ENCODE measurements at places on chromosomes 13 and 19.
A peak's percentile ranks its signal among the peaks of the same experiment; 100 is the strongest.

DNA sequence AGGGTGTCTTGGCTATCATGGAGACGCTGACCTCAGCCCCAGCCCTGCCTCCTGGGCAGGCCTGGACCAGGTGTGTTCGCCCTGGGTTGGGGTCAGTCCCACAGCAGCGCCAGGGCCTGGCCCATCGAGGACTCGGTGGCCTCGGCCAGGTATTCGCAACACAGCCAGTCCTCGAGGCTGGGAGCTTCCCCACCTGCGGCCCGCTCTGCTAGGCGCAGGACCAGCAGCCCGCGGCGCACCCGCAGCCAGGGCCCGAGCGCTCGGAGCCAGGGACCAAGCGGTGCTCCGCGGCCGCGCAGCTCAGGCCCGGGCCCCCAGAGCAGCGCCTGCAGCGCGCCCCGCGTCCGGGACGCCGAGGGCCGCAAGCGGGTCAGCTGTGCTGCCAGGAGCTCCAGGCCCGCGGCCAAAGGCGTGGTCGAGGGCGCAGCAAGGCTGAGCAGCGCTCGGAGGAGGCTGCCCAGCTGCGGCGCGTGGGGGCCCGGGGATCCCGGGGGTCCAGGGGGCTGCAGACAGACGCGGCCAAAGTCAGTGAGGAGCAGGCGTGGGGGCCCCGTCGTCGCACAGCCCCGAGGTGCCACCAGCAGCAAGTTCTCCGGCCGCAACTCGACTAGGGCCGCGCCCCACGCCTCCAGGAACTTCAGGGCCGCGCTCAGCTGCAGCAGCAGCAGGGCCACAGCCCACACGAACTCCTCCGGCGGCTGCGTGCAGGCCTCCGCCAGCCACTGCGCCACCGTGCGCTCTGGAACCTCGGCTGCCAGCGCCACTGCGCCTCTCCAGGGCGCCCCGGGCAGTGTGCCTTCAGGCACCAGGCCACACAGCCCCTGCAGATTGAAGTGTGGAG, 6.2 kb downstream of the PEAK3 start:
- DNase-seq: no peak

- DNase-seq: no peak
Measured at GRCh38 chr19:18992696-18993095, 40.6 kb downstream of the SUGP2 start.

GRCh38 chr19:48588670-48589401, 17.7 kb upstream of the SPACA4 start:
- DNase-seq: peak; percentile 74

DNA sequence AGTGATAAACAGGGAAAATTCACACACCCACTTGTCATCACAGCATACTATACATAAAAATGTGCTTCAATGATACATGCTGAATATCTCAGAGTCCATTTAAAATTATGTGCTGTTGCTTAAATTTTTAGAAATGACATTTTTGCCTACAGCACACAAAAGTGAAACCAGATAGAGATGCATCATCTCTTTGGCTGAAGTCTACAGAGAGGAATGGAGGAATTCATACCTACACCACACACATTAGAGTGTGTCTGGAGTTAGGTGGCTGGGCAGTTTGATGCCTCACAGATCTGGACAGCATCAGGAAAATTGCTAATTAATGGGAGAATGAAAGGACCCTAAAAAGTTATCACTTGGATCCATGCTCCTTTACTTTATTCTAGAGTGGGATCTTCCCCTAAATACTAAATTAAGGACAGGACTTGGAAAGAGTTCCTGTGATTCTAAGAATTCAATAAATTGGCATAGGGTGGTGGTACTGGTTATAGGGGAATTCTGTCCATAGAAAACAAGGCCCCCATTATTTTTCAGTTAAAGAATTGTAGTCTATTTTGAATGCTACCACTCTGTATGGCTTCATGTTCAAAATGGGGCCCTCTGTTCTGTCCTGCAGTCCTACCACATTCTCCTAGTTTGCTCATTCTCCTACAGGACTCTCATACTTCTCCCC, 41.3 kb downstream of the RCBTB2 start:
- DNase-seq: no peak

DNA sequence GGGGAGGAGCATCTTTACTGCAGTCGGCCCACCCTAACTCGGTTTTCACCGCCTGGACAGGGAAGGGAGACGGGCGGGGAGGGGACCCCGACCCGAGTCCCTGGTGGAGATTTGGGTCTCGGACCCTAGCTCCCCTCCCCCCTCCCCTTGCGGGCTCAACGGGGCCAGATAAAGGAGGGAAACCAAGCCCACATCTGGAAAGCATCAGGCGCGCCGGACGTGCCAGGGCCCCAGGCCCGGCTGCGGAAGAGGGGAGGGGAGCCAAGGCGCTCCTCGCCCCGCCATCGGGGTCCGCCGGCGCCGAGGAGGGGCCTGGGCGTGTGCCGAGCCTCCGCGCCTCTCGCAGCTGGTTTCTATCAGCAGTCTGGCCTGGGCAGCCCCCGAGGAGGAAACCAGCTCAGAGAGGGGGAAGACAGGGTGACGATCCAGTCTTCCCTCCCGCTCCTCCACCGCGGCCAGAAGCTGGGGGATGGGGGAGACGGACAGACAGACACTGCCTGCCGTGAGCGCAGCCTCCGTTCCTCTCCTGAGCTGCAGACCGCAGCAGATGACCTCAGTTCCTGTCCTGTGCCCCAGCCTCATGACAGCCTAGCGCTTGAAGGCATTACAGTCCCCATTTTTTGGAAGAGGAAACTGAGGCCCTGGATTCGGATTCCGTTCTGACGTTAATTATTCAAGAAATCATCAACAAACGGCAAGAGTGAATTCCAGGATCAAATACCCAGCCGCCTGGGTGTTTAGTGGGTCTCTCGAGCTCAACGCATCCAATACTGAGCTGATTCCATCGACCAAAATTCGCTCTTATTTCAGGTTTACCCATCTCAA, 3.6 kb upstream of the GNG8 start:
- no peak for DNase-seq

DNA sequence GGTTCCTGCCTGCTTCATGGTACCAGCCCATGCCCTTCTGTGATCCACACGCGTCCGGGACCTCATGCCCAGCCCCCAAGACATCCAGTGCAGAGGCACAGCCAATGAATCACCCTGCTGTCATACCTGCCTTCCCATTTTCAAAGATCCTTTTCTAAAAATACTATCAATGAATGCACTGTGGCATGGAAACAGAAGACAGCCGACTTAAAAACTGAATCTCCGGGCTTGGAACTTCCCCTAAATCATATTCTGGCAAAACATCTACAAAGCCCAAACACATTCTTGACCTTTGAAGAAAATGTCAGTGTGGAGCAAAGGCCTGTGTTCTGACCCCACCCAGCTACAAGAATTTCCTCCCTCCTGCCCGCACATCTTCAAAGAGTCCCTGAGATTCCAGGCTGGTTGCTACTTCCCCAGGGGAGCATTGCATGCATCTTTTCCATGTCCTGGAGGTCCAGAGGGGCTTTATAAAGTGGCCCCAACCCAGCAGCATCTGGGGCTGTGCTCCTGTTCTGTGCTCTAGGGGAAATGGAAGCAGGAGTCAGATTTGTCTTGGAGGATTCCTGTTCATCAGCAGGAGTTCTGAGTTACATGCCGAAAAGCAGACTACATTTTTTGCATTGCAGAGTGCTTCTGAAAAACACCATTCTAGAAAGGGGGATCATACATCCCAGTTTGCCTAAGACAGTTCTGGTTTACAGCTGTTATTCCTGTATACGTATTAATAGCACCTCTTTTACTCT, 135.2 kb downstream of the USP12 start:
- DNase-seq: no peak

DNA sequence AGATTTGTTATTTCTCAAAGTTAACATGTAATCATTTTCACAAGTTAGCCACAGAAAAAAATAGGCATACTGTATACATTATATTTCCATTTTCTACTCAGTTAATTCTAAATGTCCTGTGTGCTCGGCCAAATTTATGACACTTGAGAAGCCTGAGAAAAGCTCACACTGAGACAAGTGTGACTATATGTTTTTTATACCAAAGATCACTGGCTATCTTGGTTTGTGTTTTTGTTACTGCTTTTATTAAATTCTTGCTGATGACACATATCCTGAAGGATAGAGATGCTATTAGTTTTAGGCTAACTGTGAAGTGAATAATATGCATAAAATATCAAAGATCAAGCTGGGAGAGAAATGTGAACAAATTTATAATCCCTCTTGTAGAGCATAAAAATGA, 49.3 kb upstream of the IL17D start:
- DNase-seq: no peak

- DNase-seq: no peak
Measured at GRCh38 chr13:111630406-111630805, 310.0 kb downstream of the TEX29 start.

DNA sequence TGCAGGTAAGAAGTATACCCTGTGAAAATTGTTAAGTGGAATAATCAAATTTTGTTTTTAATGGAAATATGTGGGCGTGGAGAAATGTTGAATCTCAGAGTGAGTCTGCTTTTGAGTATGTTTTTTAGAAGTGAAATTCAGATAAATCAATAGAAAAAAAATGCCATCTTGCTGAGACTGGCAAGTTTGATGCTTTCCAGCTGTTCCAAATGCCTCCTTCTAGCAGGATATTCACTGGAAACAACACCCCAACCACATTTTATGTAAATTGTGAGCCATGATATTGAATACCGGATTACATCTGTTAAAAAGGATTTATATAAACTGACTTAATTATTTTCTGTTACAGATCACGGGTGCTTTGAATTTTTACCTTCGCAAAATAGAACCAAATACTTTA, 115.4 kb downstream of the ITGBL1 start:
- no peak for DNase-seq

- DNase-seq: no peak
Measured at GRCh38 chr19:30898353-30899103, 450.7 kb downstream of the TSHZ3 start.

DNA sequence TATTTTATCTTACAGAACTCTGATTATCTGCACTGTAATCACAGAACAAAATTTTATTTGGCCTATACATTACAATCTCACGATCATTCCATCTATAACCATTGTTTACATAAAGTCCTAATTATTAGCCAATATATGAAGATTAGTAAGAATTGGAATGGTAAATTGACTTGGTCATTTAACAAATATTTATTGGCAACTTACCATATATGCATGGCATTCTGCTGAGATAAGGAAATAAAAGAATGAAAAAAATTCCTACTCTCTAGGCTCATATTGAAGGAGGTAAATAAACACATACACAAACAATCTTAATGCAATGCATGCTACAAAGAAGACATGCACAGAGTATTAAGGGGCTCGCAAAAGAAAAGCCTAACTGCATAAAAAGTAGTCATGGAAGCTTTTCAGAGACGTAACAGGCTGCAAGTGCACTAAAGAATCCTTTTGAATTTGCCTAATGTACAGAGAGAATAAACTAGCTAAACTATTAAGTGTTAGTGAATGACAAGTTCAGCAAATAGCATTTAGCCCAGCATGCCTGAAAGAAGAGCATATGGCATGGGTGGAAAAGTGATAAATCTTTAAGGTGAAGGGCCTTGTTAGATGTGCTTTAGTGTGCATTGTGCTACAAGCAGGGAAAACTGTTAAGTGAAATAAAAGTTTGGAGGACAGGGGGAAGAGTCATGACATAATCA, 1131.1 kb downstream of the PCDH9 start:
- DNase-seq: no peak

DNA sequence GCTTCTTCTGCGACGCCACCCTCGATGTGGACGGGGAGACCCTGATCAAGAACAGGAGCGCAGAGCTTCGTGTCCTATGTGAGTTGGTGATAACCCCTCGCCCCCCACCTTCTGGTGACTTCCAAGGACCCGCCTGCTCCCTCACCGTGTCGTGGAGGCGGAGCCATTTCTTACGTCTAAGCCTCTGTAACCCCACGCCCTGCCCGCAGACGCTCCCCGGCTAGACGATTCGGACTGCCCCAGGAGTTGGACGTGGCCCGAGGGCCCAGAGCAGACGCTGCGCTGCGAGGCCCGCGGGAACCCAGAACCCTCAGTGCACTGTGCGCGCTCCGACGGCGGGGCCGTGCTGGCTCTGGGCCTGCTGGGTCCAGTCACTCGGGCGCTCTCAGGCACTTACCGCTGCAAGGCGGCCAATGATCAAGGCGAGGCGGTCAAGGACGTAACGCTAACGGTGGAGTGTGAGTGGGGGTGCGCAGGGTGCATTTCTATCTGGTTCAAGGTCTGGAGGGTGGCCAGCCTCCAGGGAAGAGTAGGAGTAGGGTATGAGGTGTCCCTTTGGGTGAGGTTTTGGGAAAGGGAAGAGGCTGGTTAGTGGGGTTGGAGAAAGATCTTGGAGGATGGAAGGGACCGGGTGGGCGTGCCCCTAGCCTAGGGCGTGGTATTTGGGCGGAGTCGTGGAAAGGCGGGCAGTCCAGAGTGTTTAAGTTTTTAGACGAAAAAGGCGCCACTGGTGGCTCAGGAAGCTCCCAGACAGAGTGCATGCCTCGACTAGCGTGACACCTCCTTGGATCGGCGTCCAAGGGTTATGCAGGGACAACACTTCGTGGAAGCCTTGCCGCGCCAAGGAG, 3.3 kb downstream of the ICAM5 start:
- no peak for DNase-seq

DNA sequence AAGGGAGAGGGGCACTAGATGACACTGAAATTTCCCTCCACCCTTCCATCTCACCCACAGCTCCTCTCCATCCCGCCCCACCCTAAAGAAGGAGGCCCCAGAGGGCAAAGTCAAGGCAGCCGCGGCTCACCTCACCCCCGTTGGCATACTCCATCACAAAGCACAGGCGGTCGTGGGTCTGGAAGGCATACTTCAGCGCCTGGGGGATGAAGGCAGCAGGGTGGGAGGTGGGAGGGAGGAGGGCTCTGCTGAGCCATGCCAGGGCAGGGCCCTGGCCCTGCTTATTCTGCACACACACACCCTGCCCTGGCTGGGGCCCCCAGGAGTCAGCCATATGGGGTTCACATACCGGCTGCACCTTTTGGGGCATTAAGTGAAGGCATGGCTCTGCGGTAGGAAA, 12.3 kb upstream of the CCNP start:
- no peak for DNase-seq

GRCh38 chr19:57314146-57314545, 6.1 kb upstream of the ZNF543 start:
- DNase-seq: no peak

GRCh38 chr19:19606021-19606420, 12.5 kb downstream of the PBX4 start:
- peak; percentile 24 for DNase-seq

GRCh38 chr13:95800436-95800835, 123.5 kb downstream of the DNAJC3 start:
- DNase-seq: no peak

GRCh38 chr13:48580896-48581295, 48.0 kb upstream of the RCBTB2 start:
- DNase-seq: no peak

- no peak for DNase-seq
Measured at GRCh38 chr13:35699825-35700510, 223.5 kb upstream of the MAB21L1 start.

DNA sequence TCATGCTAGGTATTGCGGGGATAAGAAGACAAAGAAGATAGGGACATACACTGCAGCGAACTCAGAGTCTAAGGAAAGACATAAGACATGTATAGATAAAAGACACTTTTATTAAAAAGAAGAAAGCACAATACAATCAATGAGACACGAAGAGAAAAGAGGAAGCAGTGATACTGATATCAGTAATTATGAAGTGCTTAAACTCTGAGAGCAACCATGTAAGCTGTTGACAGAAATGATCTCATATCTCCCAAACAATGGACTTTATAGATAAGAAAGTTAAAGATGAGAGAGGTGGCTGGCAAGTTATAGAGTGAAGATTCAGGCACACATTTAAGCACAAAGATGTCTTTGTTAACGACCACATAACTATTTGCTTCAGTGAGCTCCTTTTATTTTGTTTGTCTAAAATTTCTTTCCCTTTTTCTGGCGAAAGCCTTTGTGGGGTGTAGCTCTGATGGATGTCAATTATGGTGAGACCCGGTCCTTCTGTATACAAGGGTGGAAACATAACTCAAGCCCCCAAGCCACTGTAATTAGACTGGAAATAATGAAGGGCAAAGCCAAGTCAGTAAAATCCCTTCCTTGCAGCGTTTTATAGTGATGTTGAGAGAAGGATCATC, 818.0 kb upstream of the SLC10A2 start:
- no peak for DNase-seq
